WTC11 (cell line): ENCODE measurements at places on chromosomes 16 and 17. TPM values are rescaled to one million over a fixed set of nuclear protein-coding genes. Genes with fewer than 3 reads are reported as not detected.

DNA sequence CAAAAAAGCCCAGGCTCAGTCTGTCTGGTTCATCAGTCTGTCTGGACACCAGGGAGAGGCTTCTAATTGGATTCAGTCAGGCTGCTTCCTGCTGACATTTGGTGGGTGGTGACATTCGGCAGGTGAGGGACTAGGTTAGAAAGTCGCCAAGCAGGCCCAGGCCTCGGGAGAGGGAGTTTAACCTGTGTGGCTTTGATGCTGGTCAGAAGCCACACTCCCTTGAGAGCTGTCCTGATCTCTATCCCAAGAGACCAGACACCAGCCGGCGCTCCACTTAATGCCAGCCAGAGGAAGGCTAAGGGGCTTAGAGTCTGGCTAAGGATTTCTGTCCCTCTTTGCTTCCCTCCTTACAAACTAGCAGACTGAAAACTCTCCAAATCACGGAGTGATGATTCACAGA lies 135.0 kb downstream of the GSG1L start:
- DNase-seq, result peak; percentile 17
- H3K27ac ChIP-seq, result no peak overlapping the region
- no peaks in the 10 kb centered on the region; the same call in 1 of the 2 replicates for H3K27me3 ChIP-seq
- H3K4me1 ChIP-seq, result no peaks in the 10 kb centered on the region
- no peaks in the 10 kb centered on the region for H3K36me3 ChIP-seq

DNA sequence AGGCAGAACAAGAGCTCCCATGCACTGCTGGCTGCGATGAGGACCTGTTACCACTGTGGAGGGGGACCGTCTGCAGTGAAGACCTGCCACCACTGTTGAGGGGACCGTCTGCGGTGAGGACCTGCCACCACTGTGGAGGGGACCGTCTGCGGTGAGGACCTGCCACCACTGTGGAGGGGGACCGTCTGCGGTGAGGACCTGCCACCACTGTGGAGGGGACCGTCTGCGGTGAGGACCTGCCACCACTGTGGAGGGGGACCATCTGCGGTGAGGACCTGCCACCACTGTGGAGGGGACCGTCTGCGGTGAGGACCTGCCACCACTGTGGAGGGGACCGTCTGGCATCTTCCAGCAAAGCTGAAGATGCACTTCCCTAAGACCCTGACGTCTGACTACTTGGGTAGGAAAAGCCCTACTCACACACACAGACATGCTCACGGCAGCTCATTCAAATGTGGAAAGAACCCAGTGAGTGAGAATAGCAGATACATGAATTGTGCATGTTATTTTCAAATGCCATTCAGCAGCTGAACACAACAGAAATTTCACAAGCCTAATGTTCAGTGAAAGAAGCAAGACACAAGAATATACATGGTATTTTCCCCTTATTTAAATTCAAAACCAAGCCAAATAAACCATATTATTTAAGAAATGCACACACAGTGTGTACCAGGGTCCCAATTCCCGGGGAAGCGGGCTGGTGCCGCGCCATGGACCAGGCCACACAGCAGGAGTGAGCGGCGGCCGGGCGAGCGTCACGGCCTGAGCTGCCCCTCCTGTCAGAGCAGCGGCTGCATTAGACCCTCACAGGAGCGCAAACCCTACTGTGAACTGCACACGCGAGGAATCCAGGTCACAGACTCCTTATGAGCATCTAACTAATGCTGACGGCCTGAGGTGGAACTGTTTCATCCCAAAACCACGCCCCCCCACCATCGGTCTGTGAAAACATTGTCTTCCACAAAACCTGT lies 64.2 kb upstream of the METRNL start:
- H3K27me3 ChIP-seq, result no peaks in the 10 kb centered on the region
- H3K27ac ChIP-seq, result no peak overlapping the region
- no peak overlapping the region for H3K4me3 ChIP-seq
- no peak for DNase-seq
- H3K4me1 ChIP-seq, result peaks cover 7% of the 10 kb centered on the region

Gene UMOD
- total RNA-seq, result not detected in 3 replicates

GRCh38 chr17:63698886-63699637 lies 863 bp downstream of the LIMD2 start:
- H3K27ac ChIP-seq, result no peak overlapping the region
- H3K27me3 ChIP-seq, result peaks cover 6% of the 10 kb centered on the region; the same call in 1 of the 2 replicates
- H3K4me3 ChIP-seq, result peak overlapping the region; percentile 69
- DNase-seq, result peak; percentile 62

GRCh38 chr16:81647527-81647926 lies 131.6 kb upstream of the PLCG2 start:
- no peak overlapping the region for H3K4me3 ChIP-seq
- H3K36me3 ChIP-seq, result no peaks in the 10 kb centered on the region
- DNase-seq, result no peak
- peaks cover 43% of the 10 kb centered on the region for H3K4me1 ChIP-seq

- H3K4me1 ChIP-seq, result no peaks in the 10 kb centered on the region
- no peaks in the 10 kb centered on the region for H3K36me3 ChIP-seq
- H3K4me3 ChIP-seq, result no peak overlapping the region
Observed at GRCh38 chr16:4365615-4366014, 6.0 kb upstream of the VASN start.

GRCh38 chr16:82092711-82093110 lies 57.7 kb downstream of the HSD17B2 start:
- no peaks in the 10 kb centered on the region for H3K27me3 ChIP-seq
- no peak overlapping the region for H3K27ac ChIP-seq
- H3K4me1 ChIP-seq, result peaks cover 33% of the 10 kb centered on the region
- no peak for DNase-seq
- H3K36me3 ChIP-seq, result no peaks in the 10 kb centered on the region
- H3K4me3 ChIP-seq, result no peak overlapping the region

- H3K27ac ChIP-seq, result 0 out of 2 replicates have a peak overlapping the region, but pooled peaks have one; percentile 20
- no peaks in the 10 kb centered on the region; the same call in 1 of the 2 replicates for H3K27me3 ChIP-seq
- peaks cover 46% of the 10 kb centered on the region for H3K36me3 ChIP-seq
Observed at GRCh38 chr16:81040131-81040530, 4.5 kb downstream of the ATMIN start.

Gene MYH8
- total RNA-seq, result not detected in 3 replicates

Gene HP
- total RNA-seq, result 10.0 to 20.6 TPM (median 11.1 TPM) in 3 replicates

Gene USH1G
- total RNA-seq, result 1.9 to 2.9 TPM (median 2.6 TPM) in 3 replicates

Gene COL1A1
- total RNA-seq, result 46.1 to 52.1 TPM (median 50.4 TPM) in 3 replicates

DNA sequence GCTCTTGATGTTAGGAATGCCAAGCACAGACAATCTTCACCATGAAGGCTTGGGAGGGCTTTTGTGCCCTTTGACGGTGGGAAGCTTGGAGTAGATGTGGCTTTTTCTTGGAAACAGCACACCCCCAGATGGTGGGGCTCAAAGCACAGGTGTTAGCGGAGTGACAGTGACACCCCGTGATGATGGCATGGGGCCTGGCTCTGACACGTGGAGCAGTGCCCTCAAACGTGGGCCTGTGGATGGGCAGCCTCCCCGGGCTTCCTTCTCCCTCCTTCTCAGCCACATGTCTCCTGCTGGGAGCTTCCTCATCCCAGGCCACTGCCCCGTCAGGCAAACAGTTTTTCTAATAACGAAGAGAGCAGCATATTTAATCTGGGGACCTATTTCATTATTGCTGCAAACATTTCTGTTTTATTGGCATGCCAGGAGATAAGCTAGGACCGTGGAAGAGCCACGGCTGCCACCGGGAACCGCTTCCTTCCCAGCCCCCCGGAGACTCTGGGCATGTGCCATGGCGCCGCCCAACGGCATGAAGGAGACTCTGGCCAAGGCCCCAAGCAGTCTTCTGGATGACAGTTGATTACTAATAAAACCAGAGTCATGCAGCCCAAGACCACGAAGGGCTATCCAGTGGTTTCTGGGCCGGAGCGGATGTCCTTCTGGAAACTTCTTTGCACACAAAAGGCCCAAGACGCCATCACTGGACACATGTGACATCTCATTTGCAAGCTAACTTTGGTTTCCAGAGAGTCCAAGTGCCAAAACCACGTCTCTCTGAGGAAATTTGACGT lies 280.3 kb upstream of the FOXF1 start:
- H3K27ac ChIP-seq, result no peak overlapping the region
- no peak overlapping the region for H3K4me3 ChIP-seq
- 0 out of 2 replicates have a peak, but pooled peaks cover 8% of the 10 kb centered on the region for H3K4me1 ChIP-seq
- DNase-seq, result no peak
- H3K27me3 ChIP-seq, result peaks cover 3% of the 10 kb centered on the region; the same call in 1 of the 2 replicates

Gene CCL17
- not detected in 3 replicates for total RNA-seq

GRCh38 chr17:58605986-58606385 lies 85.9 kb downstream of the TEX14 start:
- peaks cover 9% of the 10 kb centered on the region for H3K4me1 ChIP-seq
- DNase-seq, result no peak
- no peak overlapping the region for H3K27ac ChIP-seq
- no peaks in the 10 kb centered on the region for H3K36me3 ChIP-seq

GRCh38 chr16:62404842-62405611 lies 368.8 kb upstream of the CDH8 start:
- peak; percentile 16 for DNase-seq
- peaks cover 9% of the 10 kb centered on the region; the same call in 1 of the 2 replicates for H3K27me3 ChIP-seq
- no peaks in the 10 kb centered on the region for H3K36me3 ChIP-seq
- no peak overlapping the region for H3K4me3 ChIP-seq

GRCh38 chr17:32259586-32259985 lies 6.0 kb upstream of the RHBDL3 start:
- no peak for DNase-seq
- peaks cover 34% of the 10 kb centered on the region for H3K4me1 ChIP-seq
- H3K36me3 ChIP-seq, result no peaks in the 10 kb centered on the region
- no peak overlapping the region for H3K4me3 ChIP-seq

DNA sequence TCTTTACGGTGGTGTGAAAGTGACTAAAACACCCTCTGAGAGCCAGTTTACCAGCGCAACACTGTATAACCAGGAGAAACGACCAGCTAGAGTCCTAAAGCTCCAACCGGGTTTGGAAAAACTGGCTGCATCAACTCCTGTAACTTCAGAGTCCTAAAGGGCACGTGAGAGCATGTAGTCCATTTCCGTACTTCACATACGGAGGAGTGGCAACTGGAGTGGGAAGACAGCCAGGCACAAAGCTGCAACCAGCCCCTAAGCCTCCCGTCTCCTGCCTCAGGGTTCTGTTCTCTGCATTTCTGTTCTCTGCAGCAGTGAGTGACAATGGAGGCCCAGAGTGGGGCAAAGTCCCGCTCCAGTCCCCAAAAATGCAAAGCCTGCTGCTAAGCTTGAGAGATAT lies 19.2 kb downstream of the TEKT1 start:
- H3K36me3 ChIP-seq, result peaks cover 7% of the 10 kb centered on the region
- H3K4me3 ChIP-seq, result no peak overlapping the region
- no peak for DNase-seq
- H3K27me3 ChIP-seq, result peaks cover 14% of the 10 kb centered on the region; the same call in 1 of the 2 replicates

DNA sequence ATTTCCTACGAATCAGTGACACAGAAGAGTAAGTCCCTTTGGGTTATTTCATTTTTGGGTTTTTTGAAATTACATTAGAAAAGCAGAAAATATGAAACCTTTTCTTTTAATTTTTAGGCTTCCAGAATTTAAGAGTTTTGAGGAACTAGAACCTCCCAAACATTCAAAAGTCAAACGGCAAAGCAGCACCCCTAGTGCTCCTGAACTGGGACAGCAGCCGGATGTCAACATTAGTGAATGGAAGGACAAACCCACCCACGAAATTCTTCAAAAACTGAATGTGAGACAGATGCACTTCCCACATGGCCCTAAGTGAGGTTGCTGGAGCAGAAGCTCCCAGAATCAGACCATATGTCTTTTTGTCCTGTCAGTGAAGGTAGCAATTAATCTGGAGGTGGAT lies 199.4 kb downstream of the PHKB start:
- no peak overlapping the region for H3K4me3 ChIP-seq
- H3K27ac ChIP-seq, result no peak overlapping the region
- peaks cover 11% of the 10 kb centered on the region for H3K36me3 ChIP-seq
- no peak for DNase-seq

GRCh38 chr17:3582915-3583314 lies 25.3 kb upstream of the TRPV3 start:
- H3K4me1 ChIP-seq, result no peaks in the 10 kb centered on the region
- no peak overlapping the region for H3K4me3 ChIP-seq
- H3K27ac ChIP-seq, result peak overlapping the region; percentile 47; the same call in 1 of the 2 replicates
- peaks cover 10% of the 10 kb centered on the region for H3K36me3 ChIP-seq
- DNase-seq, result no peak

Gene ANKRD40CL
- not detected in 3 replicates for total RNA-seq

DNA sequence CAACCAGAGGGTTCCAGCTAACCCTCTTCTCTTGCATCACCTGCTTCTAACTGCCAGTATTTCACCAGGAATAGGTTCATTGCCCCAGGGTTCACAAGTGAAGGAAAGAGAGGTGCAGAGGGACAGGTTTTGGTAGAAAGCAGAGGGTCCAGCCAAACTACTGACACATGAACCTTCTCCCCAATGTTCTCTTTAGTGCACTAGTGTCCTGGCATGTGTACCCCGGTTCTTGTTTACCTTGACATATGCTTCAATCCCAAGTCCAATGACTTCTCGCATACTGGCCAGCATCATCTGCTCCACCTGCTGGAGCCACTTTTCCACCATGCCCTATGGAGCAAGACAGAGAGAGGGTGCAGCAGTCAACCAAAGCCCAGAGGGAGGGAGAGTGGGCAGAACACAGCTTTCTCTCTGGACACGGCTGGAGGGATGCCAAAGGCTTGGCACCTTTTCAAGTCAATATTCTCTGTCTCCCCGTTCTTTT lies 90.6 kb downstream of the DNAH3 start:
- H3K27ac ChIP-seq, result no peak overlapping the region
- H3K27me3 ChIP-seq, result no peaks in the 10 kb centered on the region
- no peaks in the 10 kb centered on the region for H3K4me1 ChIP-seq

GRCh38 chr16:5643855-5644531 lies 546.4 kb upstream of the EEF2KMT start:
- no peaks in the 10 kb centered on the region; the same call in 1 of the 2 replicates for H3K27me3 ChIP-seq
- H3K27ac ChIP-seq, result no peak overlapping the region
- H3K4me1 ChIP-seq, result no peaks in the 10 kb centered on the region
- no peak overlapping the region for H3K4me3 ChIP-seq

DNA sequence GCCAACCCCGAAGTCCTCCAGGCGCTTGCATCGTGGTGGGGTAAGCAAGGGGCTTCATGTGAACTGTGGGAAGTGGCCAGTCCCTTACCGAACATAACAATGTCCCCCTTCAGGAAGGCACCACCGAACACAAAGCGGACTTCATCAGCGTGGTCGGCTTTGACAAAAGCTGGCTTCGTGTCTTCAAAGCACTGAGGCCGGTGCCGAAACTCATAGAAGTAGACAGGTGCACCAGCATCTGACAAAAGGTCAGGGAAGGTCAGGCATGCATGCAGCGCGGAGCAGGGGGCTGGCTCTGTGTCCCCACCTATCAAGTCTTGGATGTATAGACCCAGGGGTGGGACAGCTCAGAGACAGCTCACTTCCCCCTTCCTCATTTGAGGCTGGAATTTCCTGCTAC lies 16.6 kb upstream of the CES1 start:
- no peak for DNase-seq
- H3K27ac ChIP-seq, result no peak overlapping the region
- no peaks in the 10 kb centered on the region for H3K27me3 ChIP-seq
- H3K4me1 ChIP-seq, result no peaks in the 10 kb centered on the region
- H3K36me3 ChIP-seq, result no peaks in the 10 kb centered on the region

GRCh38 chr17:76359375-76359774 lies 5.7 kb upstream of the PRPSAP1 start:
- H3K36me3 ChIP-seq, result no peaks in the 10 kb centered on the region
- H3K4me1 ChIP-seq, result peaks cover 11% of the 10 kb centered on the region
- H3K27me3 ChIP-seq, result no peaks in the 10 kb centered on the region
- no peak overlapping the region for H3K4me3 ChIP-seq
- no peak overlapping the region for H3K27ac ChIP-seq

- no peaks in the 10 kb centered on the region; the same call in 1 of the 2 replicates for H3K27me3 ChIP-seq
- no peak overlapping the region for H3K4me3 ChIP-seq
- DNase-seq, result no peak
- no peak overlapping the region for H3K27ac ChIP-seq
- peaks cover 3% of the 10 kb centered on the region; the same call in 1 of the 2 replicates for H3K4me1 ChIP-seq
- no peaks in the 10 kb centered on the region for H3K36me3 ChIP-seq
Observed at GRCh38 chr17:79360196-79360595, 250.7 kb downstream of the RBFOX3 start.

- no peak overlapping the region for H3K4me3 ChIP-seq
- peaks cover 29% of the 10 kb centered on the region for H3K4me1 ChIP-seq
- no peaks in the 10 kb centered on the region for H3K27me3 ChIP-seq
- peak; percentile 88 for DNase-seq
Observed at GRCh38 chr17:57114085-57114673, 29.1 kb downstream of the AKAP1 start.
